Left colon (tissue), 2 donors: ENCODE measurements at places on chromosomes 7 and 10. TPM values are rescaled to one million over a fixed set of nuclear protein-coding genes. Genes with fewer than 3 reads are reported as not detected.

GRM8 gene
- total RNA-seq: 5.1 TPM

- DNase-seq: no peak
These were observed 159.7 kb upstream of the YAE1 start for GRCh38 chr7:39406467-39406866.

DNA sequence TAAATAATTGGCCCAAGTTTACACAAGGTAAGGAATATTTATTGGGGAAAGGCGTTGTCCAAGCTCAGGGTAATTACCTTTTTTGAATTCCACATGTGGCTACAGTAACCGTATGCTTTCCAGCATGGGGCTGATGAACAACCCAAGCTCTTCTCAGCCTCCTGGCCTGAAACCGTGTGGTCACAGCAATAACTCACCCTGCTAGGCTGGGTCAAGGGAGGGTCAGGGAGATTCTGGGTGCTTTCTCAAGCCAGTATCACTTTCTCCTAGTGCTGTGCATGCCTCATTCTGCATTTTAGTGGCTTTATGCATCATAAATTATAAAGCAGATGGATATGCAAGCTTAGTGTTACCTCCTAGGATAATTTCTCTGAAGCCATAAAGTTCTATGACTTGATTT is 273.9 kb downstream of the PAXIP1 start:
- DNase-seq: no peak

- no peak for DNase-seq
These were observed 80.8 kb downstream of the CYP26A1 start for GRCh38 chr10:93154531-93154930.

GRCh38 chr10:88908194-88908593 is 28.1 kb downstream of the STAMBPL1 start:
- DNase-seq: no peak

DNA sequence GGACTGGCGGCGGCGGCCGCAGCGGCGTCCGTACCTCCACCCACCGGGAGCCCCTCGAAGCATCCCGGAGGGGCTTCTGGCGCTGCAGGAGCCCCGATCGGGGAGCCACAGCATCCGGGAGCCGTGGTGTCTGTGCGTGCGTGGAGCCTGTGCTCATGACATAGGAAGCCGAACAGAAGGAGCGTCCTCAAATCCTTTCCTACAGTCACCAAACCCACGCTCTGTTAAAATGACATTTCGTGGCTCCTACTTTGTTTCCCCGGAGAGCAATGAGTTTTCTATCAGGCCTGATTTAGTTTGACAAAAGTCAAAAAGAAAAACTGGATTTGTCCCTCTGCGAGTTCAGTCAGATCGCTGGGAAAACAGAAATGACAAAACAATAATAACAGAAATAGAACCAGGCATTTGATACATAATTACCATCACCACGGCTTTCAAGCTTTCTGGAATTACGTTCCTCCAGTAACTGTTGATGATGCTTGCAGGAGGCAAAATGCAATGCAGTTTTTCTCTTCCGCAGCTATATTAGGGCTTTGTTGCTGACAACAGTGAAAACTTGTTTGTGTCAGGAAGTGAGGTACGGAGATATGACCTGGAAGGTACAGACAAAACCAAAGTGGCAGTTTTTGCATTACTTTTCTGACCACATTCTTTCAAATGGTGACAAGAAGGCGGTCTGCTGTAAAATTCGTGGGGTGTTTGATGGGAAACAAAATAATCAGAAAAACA is 219.3 kb upstream of the MKLN1 start:
- no peak for DNase-seq

DNA sequence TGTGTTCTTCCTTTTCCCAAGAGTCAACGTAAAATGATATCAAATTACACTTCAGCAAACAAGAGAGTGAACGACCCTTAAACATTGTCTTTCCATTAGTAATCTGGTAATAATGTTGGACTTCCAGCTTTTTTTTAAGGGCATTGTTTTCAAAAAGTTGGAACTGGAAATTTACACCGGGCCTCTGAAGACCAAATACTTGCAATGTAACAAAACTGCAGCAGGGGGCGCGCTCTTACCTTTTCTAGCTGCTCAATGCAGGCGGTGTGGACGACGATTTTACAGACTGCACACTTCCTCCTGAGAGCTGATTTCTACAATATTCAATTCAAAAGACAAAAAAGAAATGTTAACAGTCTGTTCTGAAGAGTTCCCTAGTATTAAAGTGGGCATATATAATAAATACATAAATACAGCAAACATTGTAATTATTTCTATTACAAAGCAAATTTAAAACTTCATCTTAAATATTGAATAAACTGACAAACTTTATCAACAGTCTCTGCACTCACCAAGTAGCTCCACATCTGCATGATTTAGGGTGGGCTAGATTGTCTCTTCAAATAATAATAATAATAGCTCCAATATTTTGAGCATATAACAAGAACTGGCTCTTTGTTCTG is 190.4 kb downstream of the DGKI start:
- DNase-seq: peak; percentile 84
